ENCODE measurements at places on chromosomes 16 and 17. TPM values are rescaled to one million over a fixed set of nuclear protein-coding genes. Genes with fewer than 3 reads are reported as not detected.

The CAVIN1 gene
- total RNA-seq, result 430 TPM

The NEUROD2 gene
- total RNA-seq, result not detected

The PDILT gene
- not detected for total RNA-seq

The PLLP gene
- 1.5 TPM for total RNA-seq

The EDC4 gene
- total RNA-seq, result 57.6 TPM

The JMJD8 gene
- 73.2 TPM for total RNA-seq

The PRSS27 gene
- 0.82 TPM for total RNA-seq

The CA5A gene
- total RNA-seq, result not detected

The PRAC1 gene
- not detected for total RNA-seq

The CCDC200 gene
- 0.12 TPM for total RNA-seq

The TP53TG3B gene
- total RNA-seq, result 0.23 TPM

The PRSS8 gene
- total RNA-seq, result 1.4 TPM

The KRT39 gene
- total RNA-seq, result not detected

The HEATR9 gene
- not detected for total RNA-seq

The TSR3 gene
- total RNA-seq, result 90.1 TPM

The CDK12 gene
- 35.1 TPM for total RNA-seq

The CD300E gene
- not detected for total RNA-seq

The DPEP3 gene
- not detected for total RNA-seq

The PRR29 gene
- total RNA-seq, result 0.75 TPM

The PRKCA gene
- 32.9 TPM for total RNA-seq

The CCL2 gene
- 8.5 TPM for total RNA-seq

The PIGW gene
- total RNA-seq, result 32.3 TPM

The SMIM36 gene
- total RNA-seq, result not detected

The RAPGEFL1 gene
- 2.2 TPM for total RNA-seq
